ENCODE measurements at places on chromosomes 11 and 22. TPM values are rescaled to one million over a fixed set of nuclear protein-coding genes. Genes with fewer than 3 reads are reported as not detected.
A peak's percentile ranks its signal among the peaks of the same experiment; 100 is the strongest.

DNA sequence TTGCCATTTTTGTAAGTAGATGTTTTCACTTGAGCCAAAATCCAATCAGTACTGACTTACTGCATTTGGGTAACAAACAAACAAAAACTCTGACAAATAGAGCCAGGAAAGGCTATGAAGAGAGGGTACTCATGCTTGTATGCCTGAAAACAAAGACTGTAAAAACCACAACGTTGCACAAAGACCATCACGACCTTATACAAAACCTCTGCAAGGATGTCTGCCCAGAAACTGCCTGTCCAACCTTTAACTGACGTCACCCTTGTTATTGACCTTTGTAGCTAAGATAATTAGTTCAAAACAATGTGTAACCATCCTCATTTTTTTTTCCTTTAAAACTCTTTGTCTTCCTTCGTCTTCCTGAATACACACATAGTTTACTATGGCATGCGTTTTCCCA lies 804 bp upstream of the CREBZF start:
- no peaks in the 10 kb centered on the region for H3K27me3 ChIP-seq
- peaks cover 28% of the 10 kb centered on the region for H3K4me1 ChIP-seq
- DNase-seq: no peak
- H3K36me3 ChIP-seq: no peaks in the 10 kb centered on the region
- peak overlapping the region; percentile 99 for H3K27ac ChIP-seq

Gene FGF4
- polyA plus RNA-seq: not detected

DNA sequence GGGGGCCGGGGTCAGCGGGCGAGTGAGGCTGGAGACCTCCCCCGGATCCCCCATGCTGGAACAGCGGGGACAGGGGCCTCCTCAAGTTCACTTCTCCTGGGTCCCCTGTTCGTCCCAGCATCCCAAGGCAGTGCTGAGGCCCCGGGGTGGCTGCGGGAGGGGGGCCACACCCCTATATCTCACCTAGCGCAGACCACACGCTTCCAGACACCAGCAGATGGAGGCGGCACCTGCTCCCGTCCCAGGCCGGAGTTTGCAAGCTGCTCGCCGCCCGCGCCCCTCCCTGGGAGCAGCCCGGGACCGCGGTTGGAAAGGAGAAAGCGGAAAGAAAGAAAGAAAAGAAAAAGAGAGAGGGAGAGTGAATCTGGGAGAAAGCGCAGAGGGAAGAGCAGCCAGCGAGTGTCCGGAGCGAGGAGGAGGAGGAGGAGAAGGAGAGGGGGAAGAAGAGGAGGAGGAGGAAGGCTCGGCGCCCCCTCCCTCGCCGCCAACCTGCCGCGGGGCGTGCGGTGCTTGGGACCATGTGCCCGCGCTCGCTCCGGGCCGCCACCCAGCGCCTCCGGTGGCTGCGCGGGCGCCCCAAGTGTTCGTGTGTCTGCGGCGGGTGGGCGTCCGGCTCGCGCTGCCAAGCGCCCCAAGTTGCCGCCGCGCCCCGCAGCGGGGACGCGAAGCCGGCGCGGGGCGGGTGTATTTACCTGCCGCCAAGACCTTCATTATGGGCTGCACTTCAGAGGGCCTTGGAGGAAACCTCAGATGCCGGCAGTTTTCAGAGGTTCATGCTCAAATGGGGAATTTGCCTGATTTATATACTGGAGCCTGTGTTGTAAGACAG lies at the start of gene LIF:
Gene LIF, minus strand, starts transcription at position 775 of the 829 bp plus-strand sequence. Its CDS starts 64 bp downstream, at position 711.
- no peaks in the 10 kb centered on the region for H3K27me3 ChIP-seq
- H3K4me1 ChIP-seq: peaks cover 8% of the 10 kb centered on the region
- H3K27ac ChIP-seq: peak within 1 kb of the TSS; percentile 50

Gene CNGA4
- polyA plus RNA-seq: 0.80 TPM

DNA sequence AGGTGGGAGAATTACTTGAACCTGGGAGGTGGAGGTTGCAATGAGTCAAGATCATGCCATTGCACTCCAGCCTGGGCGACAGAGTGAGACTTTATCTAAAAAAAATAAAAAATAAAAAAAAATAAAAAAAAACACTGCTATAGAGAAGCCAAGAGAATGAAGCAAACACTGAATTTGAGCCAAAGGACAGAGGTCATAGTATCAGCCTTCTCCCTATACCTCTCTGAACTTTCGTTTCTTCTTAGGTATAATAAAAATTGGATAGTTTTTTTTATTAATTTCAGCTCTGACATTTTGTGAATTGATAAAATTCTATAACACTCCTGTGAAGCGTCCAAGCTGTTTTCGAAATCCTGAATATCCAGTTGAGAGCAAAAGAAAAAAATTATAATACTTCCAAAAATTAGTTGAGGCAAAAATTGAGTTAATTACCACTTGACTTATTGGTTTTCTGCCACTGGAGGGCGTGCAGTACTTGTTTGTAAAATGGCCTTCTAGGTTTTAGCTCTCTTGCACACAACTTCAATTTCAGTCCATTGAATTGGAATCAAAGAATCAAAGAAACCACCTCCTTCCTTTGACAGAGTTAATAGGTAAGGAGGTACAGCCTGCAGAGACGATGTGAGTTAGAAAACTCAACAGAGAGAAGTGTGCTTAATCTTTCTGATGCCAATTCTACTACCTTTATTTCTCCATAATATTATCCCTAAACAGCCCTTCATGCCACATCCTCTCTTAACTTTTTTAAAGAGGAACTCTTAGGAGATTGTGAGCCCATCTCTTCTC lies 143.2 kb downstream of the BBOX1 start:
- H3K36me3 ChIP-seq: no peaks in the 10 kb centered on the region
- peaks cover 60% of the 10 kb centered on the region for H3K27me3 ChIP-seq
- H3K4me1 ChIP-seq: no peaks in the 10 kb centered on the region
- no peak overlapping the region for H3K4me3 ChIP-seq
- peak; percentile 74 for DNase-seq

DNA sequence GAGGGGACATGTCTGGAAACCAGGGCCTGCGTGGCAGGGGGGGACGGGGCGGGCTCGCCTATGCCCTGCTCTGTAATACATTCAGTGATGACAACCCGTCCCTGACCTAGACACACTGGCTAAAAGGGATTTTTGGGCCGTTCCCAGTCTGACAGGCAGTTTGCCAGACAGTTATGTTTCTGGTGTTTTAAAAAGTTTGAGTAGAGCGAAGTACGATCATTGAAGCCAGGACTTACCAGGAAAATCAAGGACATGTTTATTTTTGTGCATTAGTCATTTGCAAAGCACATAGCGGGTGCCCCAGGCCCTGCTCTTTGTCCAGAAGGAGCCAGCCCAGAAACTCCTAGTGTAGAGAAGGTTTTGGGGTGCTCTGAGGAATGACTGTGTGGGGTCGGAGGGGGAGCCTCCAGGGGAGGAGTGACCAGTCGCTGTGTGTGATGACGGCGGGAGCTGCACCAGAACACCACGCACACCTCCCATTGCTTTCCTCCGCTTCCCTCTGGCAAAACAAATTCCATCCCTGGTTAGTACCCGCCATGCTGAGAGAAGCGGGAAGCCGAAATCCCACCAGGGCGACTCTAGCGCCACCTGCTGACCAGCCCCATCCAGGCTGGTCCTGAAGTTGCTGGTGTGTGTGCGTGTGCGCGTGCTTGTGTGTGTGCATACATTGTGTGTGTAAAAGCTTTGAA lies 50.8 kb downstream of the FBLN1 start:
- no peaks in the 10 kb centered on the region for H3K36me3 ChIP-seq
- DNase-seq: no peak
- peaks cover 10% of the 10 kb centered on the region for H3K4me1 ChIP-seq
- H3K4me3 ChIP-seq: no peak overlapping the region
- peaks cover 46% of the 10 kb centered on the region for H3K27me3 ChIP-seq

DNA sequence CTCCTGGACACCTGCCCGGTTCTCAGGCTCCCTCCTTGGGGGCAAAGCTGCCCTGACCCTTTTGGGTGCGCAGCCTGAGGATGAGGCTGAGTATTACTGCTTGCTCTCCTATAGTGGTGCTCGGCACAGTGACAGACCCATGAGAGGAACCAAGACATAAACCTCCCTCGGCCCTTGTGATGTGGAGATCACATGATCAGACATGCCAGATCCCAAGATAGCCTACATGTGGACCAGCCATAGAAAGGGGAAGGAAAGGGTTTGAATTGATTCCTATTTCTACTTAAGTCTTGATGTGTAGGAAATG lies 125.3 kb downstream of the VPREB1 start:
- no peaks in the 10 kb centered on the region for H3K36me3 ChIP-seq
- peaks cover 17% of the 10 kb centered on the region for H3K27me3 ChIP-seq
- DNase-seq: no peak
- no peak overlapping the region for H3K27ac ChIP-seq

DNA sequence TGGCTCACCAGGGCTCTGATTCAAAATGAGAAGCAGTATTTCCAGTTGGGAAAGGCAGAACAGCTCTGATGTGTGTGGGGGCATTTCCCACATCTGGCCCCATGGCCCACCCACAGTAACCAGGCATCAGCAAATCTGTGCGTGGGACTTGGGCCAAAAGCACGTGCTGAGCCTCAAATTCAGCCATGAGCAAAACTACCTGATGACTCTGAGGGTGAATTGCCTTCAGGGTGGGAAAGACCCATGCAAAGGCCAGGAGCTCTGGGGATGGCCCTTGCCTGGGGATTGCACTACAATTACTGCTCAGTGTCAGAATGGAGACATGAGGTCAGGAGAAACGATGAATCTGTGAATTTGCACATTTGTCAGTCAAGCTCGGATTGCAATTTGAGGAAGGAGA lies 20.9 kb downstream of the TP53AIP1 start:
- H3K4me1 ChIP-seq: no peaks in the 10 kb centered on the region
- no peaks in the 10 kb centered on the region for H3K27me3 ChIP-seq
- no peak overlapping the region for H3K27ac ChIP-seq
- H3K4me3 ChIP-seq: no peak overlapping the region
- H3K36me3 ChIP-seq: no peaks in the 10 kb centered on the region

DNA sequence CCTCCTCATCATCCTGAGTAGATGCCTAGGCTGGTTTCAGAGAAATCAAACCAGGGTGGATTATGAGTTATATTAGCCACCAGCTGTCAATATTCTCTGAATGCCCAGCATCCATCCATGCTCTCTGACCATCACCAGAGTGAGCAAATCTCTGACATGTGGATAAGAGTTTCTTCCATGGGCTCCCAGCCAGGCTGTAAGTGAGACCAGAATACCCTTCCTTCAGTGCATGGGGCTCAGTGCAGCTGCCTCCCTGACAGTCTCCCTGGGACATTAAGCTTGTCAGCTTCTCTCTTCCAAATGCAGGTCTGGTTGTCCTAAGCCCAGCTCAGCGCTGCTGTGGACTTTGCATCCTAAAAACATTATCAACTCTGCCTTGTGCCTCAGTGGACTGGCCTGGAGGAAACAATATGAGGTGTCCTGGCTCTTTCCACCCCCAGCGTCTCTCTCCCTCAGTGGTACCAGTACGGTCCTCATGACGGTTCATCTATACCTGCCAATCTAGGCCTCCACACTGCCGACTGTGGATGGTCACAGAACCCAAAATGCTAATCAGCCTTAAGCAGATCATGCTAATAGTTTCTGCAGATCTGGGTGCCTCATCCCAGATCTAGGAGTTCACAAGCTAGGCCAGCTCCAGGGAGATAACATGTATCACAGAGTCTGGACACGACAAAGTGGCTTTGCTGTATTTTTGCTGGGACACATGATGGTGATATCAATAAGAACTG lies 41.6 kb upstream of the PRAME start:
- no peaks in the 10 kb centered on the region for H3K36me3 ChIP-seq
- H3K27me3 ChIP-seq: no peaks in the 10 kb centered on the region
- H3K27ac ChIP-seq: no peak overlapping the region

- H3K4me1 ChIP-seq: no peaks in the 10 kb centered on the region
- no peak for DNase-seq
- H3K36me3 ChIP-seq: no peaks in the 10 kb centered on the region
- H3K4me3 ChIP-seq: no peak overlapping the region
- H3K27ac ChIP-seq: no peak overlapping the region
These were observed 169.4 kb upstream of the SYT13 start for GRCh38 chr11:45455536-45455935.

DNA sequence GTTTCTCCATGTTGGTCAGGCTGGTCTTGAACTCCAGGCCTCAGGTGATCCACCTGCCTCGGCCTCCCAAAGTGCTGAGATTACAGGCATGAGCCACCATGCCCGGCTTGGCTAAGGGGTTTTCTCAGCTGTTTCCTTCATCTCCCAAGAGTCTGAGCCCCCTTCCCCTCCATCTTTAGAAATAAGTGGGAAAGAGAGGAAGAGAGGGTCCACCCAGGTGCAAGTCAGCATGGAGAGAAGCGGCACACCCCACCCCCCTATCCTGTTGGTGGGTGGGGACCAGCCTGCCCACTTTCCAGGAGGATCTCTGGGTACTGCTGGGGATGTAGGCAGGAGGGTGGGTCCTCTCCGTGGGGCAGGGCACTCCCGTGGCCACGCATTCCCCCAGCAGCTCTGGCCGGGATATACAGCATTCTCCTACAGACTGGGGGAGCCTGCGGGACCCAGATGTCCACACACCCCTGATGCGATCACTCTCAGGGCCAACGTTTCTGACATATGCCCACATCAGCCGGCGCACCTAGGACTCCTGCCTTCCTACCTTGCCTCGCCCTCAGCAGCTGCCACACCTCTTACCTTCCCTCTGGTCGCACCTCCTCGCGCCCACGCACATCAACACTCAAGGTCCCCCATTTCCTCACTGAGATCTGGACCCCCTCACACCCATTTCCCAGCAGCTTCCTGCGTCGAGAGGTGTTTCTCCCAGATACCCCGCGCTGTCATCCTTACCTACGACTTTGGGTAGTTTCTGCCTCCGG lies 8.9 kb downstream of the SCARF2 start:
- DNase-seq: peak; percentile 29
- no peak overlapping the region for H3K4me3 ChIP-seq
- H3K27ac ChIP-seq: no peak overlapping the region
- peaks cover 9% of the 10 kb centered on the region for H3K27me3 ChIP-seq
- H3K36me3 ChIP-seq: peaks cover 10% of the 10 kb centered on the region
- H3K4me1 ChIP-seq: peaks cover 10% of the 10 kb centered on the region

Gene FAM180B
- 0.13 TPM for polyA plus RNA-seq
